Neuronal stem cell (in vitro differentiated cells): ENCODE measurements at places on chromosomes 7 and 10.

GRCh38 chr10:8060010-8060703, 5.7 kb downstream of the GATA3 start:
- peak; percentile 69 for DNase-seq

GRCh38 chr10:16945593-16945992, 128.4 kb upstream of the RSU1 start:
- DNase-seq = no peak

DNA sequence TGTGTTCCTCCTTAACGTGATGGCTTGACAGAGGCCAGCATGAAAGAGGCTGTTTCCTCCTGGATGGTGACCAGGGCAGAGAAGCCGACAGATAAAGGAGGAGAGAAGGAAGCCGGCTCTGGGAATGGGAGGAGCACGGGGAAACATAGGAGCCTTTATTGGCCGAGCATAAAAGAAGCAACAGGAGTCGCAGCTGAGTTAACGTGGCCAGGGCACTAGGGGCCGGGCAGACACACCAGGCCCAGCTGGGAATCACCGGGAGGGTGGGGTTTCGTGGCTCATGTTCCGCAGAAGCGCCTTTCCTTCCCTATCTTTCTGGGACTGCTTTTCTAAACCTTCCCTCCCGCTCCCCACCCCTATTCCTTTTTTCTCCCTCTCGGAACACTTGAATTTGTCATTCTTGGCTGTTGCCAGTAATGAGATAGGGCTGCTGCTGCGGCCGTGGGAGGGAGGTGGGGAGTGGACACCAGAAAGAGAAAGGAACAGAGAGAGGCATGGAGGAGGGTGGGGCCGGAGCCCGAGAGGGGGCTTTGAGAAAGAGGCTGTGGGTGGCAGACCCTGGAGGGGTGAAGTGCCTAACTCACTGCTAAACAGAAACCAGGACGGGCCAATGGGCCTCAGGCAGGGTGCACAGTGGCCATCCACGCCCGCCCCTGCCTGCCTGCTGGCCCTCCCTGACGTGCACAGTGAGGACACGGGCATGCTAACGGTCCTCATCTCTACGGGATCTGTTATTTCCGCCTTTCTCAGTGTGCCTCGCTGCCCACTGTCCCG, 65.2 kb downstream of the COL13A1 start:
- peak; percentile 71 for DNase-seq

DNA sequence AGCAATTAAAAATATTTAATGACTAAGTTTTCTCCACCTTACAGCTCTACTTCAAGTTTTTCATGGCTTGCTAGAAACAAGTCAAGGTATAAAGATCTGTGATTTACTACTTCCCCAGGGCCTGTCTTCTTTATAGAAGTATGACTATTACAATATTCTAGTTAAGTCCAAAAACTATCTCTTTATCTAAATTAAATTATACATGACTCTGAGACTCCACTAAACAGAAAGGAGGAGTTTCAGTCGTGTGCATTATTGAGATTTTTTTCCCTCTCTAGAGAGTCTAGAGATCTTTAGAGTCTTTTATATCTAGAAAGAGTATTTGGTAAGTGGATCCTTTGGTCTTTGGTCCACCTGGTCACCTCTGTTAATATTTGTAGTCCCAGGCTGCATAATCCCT, 100.7 kb downstream of the SEMA3E start:
- DNase-seq = no peak

DNA sequence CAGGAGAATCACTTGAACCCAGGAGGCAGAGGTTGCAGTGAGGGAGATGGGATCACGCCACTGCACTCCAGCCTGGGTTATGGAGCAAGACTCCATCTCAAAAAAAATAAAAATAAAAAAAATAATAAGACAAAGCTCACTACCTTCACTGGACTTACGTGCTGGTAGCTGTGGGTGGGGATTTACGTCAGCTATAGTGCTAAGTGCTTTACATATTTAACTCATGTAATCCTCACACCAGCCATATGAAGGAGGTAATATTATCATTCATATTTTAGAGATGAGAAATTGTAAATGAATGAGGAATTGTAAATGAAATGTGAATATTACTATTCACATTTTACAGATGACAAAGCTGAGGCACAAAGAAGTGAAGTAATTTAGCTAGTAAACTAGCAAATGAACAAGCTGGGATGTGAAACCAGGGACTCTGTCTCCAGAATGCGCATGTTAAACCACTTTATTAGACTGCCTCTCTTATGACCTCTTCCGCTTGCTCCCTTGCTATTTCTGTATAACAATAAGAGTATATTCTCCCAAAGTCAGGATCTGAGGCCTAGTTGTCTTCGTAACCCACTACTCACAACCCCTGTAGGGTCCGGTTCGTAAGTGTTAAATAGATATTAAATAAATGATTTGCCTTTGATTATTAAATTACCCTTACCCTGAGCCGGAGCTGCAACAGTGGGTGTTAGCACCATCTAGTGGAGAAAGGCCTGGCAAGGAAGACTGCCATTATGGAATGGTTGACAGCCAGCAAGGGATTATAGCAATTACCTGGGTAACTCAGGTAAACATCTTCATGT, 70.2 kb downstream of the HTR7 start:
- DNase-seq = peak; percentile 12

DNA sequence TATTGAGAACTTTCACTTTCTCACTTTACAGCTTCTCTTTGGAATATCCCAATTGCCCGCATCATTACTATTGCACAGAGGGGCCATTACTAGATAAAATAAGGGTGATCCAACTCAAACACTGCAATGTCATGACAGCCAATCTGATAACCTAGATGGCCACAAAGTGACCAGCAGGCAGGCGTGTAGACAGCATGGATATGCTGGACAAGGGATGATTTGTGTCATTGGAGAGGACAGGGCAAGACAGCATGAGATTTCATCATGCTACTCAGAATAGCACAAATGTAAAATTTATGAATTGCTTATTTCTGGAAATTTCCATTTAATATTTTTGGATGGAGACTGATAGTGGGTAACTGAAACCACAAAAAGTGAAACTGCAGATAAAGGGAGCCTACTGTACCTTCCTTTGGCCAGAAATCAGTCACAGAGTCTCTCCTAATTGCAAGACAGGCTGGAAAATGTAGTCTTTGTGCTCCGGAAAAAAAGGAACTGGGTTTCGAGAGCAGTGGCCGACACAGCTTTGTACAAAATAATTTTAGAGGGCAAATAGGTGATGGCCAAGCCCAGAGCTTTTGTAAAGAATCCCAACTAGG, 6.1 kb upstream of the GSDME start:
- DNase-seq = no peak

DNA sequence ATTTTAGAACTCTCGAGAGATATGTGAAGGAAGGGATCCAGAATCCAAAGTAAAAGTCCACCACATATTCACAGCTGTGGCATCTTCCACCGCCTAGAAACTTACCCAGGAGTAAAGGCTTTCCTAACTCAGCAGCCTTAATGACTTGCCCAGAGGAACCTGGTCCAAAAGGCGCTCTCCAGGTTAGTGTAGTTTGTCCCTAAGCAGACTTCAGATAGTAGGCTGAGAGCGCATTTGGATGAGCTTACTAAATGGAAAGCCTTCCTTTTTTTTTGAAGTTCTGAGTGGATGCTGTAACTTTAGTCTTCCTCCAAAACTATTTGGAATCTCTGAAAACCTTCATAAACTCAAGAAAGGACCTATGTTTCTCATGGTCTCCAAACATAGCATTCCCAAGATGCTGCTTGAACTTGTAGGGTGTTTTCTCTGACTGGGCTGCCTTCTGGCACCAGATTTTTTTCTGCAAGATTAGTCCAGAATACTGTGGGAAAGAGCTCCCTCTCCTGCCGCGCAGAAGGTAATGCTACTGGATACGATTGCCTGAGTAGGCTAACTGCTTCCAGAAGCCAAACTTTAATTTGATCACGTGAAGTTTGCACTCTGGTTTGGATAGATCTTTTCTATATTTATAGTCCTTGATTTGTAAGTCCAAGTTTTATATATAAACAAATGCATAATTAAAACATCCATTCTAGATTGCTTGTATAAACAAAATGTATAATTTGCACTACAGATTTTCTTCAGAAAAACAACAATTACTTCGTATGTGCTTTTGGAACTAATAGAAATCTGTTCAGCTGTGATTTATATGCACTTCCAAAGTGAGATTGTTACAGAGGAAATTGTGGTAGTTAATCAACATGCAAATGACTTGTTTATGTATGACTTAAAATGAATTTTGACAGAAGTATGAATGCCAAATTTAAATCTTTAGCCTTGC, 19.6 kb upstream of the GPR37 start:
- peak; percentile 56 for DNase-seq

DNA sequence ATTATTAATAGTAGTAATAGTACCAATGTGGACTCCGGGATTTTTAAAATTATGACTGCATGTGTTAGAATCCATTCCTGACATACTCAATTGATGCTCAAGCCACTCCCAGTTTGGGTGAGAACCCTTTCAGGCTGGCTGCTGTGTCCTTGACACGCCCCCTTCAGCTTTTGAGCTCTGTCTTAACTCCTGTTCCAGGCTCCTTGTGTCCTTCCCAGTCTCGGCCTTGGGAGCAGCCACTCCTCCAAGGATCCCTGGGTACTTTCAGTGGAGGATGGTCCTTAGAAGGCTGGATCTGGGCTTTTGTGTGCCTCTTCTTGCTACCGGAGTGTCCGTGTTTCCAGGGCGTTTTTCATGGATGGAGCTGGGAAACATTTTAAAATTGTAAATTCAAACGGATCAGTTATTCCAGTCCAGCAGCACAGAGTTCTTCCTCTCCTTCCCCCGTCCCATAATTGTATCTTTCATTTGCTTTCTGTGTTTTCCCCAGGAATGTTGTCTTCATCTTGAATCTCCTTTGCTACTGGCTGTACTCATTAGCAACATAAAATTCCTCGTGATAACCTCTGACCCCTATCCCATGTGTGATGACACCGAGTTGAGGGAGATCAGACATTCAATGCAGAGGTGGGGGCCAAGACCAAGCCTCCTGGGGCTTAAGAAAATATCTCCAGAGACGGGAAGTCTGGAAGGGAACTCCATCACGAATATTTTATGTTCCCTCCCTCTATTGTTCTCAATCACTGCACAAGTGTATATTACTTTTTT, 40.0 kb upstream of the PFKFB3 start:
- DNase-seq = no peak

GRCh38 chr10:59753267-59753666, at the start of gene MRLN:
MRLN (minus strand) TSS chr10:59753455.
- no peak for DNase-seq

- peak; percentile 70 for DNase-seq
Measured at GRCh38 chr10:87095236-87095945, 385 bp downstream of the SHLD2 start.

- no peak for DNase-seq
Measured at GRCh38 chr10:108427146-108427545, 1262.6 kb upstream of the SORCS1 start.

- DNase-seq = no peak
Measured at GRCh38 chr10:132624847-132625471, 87.4 kb downstream of the INPP5A start.

DNA sequence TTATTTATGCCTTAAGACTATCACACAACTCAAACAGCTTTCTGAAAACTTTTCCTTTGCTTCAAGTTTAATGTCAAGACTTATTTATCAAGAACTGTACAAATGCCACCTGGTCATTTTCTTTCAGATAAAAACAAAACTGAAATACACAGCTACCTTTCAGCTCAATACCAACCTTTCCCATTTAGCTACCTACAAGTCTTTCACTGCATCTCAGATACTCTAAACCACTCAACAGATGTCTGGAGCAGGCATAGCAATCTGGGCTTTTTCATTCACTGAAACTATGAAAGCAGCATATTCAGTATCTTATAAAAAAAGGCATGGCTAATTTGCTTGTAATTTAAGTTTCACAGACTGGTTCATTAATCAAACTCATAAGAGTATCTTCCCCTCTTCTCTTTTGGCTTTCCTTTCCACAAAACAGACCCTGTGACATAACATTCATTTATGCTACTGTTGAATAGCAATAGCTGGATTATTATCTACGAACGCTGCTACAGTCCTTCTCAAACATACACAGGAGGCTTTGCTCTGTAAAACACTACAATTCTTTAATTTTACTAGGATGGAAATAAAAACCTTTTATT, 8.2 kb downstream of the TRA2A start:
- DNase-seq = no peak

DNA sequence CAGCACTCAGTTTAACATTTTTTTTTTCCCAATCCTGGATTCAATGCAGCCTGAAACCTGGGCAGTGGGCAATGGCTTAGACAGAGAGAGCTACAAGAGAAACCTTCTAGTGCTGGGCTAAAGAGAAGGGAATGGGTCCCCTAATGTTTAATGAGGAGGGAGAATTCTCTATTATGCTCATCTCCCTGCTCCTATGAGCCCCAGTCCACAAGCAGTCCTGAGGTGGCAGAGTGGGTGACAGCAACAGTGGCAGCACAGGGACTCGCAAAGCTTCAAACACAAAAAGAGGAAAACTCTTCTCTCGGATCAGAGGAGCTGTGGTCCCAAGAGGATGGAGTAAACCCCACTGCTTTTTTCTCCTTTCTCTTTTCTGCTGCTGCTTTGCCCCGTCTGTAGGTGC, 36.5 kb downstream of the COBL start:
- DNase-seq = no peak

DNA sequence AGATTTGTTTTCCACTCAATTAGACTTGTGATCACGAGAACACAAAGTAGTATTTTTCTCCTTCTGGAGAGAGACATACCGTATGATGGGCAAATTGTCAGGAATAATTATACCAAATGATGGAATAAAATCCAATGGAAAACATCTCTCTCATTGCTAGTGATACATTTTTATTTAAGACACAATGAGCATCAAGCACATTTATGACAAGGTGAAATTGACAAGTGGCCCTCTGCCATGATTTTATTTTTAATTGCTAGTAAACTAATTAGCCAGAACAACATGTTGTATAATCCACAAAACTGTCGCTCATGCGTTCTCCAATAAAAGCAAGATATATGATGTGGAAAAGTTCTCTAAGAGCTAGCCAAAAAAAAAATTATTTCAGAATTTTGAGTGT, 620.8 kb downstream of the AUTS2 start:
- DNase-seq = no peak

DNA sequence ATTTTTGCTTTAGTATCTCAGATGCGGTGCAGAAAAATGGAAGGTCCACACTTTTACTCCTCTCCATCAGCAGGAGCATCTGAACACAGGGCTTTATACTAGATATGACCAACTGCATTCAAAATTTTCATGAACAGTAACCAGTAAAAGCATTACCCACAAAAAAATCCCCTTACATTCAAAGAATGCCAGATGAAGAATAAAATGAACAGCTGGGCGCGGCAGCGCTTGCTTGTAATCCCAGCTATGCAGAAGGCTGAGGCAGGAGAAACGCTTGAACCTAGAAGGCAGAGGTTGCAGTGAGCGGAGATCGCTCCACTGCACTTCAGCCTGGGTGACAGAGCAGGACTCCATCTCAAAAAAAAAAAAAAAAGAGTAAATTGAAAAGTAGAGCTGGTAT, 3.1 kb downstream of the SAR1A start:
- DNase-seq = no peak

- DNase-seq = no peak
Measured at GRCh38 chr10:42941295-42941644, 135.6 kb upstream of the RET start.

- peak; percentile 62 for DNase-seq
Measured at GRCh38 chr10:23314835-23315239, 29.8 kb downstream of the C10orf67 start.
